ENCODE measurements at places on chromosomes 1 and 21.

DNA sequence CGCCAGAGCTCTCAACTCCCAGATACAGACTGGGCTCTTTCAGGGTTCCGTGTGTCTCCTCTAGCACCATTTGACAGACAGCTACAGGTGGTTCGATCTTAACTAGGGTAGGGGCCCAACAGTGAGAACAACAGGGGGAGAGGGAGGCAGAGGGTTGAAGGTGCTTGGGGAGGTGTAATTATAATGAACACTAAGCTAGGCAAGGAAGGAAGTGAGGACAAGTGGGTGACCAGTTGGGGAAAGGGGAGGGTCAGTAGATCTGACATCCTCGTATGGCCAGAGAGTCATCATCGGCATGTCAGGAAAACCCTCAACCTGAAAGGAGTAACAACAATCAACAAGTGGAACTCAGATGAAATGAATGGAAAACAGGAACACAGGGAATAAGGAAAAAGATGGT is 22.8 kb downstream of the GLIS1 start:
- DNase-seq, result no peak

DNA sequence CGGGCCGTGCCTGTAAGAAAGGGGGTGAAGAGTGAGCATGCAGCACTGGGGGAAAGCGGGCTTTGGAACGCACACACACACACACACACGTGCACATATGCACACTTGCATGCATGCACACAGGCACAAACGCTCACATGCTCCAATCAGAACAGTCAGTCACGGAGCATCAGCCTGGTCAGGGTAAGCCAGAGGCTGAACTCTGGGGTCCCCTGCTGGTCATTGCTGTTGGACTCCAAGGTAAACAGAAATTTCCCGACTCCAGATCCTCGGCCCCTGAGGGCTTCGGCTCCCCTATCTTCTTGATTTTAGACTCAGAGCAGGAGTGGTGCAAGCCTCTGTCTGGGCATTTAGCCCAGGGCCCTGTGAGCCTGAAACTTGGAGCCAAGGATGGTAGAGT is 54.2 kb downstream of the SYT2 start:
- no peak for DNase-seq

DNA sequence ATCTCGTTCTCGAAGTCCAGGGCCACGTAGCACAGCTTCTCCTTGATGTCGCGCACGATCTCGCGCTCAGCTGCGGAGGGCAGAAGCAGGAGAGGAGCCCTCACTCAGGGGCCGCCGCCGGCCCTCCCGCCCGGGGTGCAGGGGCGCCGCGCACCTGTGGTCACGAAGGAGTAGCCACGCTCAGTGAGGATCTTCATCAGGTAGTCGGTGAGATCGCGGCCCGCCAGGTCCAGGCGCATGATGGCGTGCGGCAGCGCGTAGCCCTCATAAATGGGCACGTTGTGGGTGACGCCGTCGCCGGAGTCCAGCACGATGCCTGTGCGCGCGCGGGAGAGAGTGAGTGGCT is 1.8 kb downstream of the ACTA1 start:
- DNase-seq, result no peak

DNA sequence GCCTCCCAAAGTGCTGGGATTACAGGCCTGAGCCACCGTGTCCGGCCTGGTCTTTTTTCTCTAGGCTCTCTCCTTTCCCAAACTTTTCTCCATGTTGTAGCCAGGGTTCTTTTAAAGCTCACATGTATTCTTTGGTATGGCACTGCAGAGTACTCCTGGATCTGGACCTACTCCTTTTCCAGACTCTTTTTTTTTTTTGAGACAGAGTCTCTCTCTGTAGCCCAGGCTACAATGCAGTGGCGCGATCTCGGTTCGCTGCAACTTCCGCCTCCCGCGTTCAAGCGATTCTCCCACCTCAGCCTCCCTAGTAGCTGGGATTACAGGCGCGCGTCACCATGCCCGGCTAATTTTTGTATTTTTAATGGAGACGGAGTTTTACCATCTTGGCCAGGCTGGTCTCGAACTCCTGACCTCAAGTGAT is 602 bp upstream of the MED18 start:
- no peak for DNase-seq

- no peak for DNase-seq
Measured at GRCh38 chr1:105485207-105485606, 1571.3 kb upstream of the PRMT6 start.

DNA sequence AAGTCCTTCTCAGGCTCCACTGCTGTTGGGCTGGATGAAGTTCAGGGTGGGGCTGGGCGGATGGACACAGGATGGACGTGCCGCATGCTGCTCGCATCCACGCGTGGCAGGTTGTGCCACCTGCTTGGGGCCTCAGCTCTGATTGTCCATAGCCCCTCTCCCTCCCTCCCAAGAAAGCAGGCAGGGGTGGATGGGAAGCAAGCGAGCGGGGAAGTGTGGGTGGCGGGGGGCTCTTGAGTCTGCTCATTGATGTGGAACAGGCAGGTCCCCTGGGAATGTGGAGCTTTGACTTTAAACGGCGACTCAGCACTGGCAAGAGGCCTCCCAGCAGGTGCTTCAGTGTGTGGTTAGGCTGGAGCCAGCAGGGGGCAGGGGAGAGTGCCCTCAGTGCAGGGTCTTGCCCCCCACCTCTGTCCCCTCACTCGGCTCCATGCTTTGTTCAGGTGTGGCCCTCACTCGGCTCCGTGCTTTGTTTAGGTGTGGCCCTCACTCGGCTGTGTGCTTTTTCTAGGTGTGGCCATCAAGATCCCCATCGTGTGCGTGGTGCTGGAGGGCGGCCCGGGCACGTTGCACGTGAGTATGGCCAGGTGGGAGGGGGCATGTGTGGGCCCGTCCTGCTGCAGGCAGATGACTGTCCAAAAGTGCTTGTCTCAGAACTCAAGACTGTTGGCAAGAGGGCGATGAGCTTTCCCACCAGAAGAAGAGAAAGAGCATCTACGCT is 23.9 kb downstream of the TRPM2 start:
- DNase-seq, result no peak

- no peak for DNase-seq
Measured at GRCh38 chr1:168260393-168260792, 20.3 kb upstream of the TBX19 start.

- no peak for DNase-seq
Measured at GRCh38 chr1:46761740-46762139, 37.1 kb upstream of the CYP4B1 start.

- DNase-seq, result peak; percentile 86
Measured at GRCh38 chr1:234743791-234744611, 134.0 kb upstream of the IRF2BP2 start.

DNA sequence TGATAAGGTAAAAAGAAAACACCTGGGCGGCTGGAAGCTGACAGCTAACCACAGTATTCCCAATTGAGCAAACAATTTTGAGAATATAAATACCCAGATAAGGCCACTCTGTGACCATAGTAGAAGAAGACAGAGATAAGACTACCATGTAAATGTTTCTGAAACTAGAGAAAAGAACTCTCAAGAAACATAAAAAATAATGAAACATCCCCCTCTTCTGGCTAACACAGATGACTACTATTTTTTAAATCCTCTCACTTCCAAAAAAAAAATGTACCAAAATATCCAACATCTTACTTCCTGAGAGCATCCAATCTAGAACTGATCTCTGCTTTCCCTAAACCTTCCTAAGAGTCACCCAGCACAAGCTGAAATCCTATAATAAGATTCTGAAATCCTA is 125.9 kb downstream of the HFM1 start:
- peak; percentile 15 for DNase-seq

DNA sequence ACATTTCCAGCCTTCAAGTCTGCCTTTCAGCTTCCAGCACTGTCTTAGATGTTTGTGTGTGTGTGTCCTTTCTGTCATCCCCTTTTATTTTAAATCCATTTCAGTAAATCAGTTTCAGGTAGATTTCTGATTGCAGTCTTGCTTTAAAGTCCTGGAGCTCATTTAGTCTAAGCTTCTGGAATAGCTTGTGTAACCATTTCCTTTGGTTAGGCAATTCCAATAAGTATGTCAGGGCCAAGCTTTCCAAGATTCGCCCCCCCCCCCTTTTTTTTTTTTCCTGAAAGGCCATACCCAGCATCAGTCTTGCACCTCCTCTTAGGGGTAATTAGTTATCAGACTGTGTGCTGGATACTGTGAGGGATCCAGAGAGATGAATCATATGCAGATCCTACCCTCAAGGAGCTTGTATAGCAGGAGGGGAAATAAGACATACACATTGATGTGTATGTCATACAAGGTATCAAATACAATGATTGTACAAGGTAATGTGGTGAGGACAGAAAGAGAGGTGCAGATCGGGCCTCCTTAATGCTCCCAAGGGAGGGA is 41.3 kb downstream of the NFYC start:
- DNase-seq, result no peak

DNA sequence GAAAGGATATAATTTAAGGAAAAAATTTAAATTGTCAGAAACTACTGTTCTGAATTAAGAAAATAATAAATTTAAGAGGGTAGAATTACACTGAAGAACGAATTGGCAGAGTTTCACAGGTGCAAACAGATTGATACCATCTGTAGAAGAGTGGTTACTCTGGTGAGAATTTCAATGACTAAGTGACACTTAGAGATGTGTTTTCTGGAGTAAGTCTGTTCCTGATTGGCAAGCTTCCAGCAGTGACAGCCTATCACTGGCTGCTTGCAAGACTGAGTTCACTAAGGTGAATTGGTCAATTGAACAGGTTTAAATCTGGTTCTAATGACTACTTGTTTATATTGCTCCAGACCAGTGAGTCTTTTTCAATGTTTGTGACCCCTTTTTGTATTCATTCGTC is 838.2 kb upstream of the RGS18 start:
- DNase-seq, result no peak

- no peak for DNase-seq
Measured at GRCh38 chr1:84010136-84010535, 11.2 kb upstream of the TTLL7 start.

- DNase-seq, result no peak
Measured at GRCh38 chr1:236980673-236981072, 23.6 kb downstream of the MT1HL1 start.

DNA sequence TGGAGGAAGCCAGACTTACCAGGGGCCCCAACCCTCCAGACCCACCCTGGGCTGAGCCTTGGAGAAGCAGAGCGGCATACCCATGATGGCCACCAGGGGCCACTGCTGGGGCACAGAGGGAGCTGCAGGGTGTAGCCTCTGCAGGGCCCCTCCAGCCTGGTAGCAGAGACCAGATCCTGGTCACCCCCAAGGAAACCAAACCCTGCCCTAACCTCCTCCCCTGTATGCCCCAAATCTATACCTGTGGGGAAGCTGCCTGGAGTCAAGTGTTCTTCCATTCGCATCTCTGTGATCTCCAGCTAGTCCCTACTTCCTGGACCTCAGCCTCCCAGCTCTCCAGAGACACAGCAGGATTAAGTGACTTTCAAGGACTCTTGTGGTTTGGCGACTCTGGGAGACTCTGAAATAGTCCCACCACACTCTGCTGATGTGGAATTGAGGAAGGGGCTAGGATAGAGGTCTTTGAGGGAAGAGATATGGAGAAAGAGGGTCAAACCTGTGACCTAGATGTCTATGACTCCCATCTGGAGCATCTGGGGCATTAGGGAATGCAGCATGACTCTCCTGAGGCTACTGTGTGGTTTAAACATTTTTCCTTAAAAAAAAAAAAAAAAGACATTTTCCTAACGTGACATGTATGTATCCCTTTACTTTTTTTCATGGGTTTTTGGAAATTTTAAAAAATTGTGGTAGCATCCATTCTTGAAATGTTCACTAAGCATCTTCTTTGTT is 119.2 kb upstream of the IPO9 start:
- no peak for DNase-seq

GRCh38 chr1:60281360-60281932 is 207.9 kb upstream of the C1orf87 start:
- peak; percentile 61 for DNase-seq

- DNase-seq, result no peak
Measured at GRCh38 chr21:45356251-45356650, 48.7 kb upstream of the COL18A1 start.

GRCh38 chr1:114435088-114435715 is 75.8 kb downstream of the TRIM33 start:
- no peak for DNase-seq

DNA sequence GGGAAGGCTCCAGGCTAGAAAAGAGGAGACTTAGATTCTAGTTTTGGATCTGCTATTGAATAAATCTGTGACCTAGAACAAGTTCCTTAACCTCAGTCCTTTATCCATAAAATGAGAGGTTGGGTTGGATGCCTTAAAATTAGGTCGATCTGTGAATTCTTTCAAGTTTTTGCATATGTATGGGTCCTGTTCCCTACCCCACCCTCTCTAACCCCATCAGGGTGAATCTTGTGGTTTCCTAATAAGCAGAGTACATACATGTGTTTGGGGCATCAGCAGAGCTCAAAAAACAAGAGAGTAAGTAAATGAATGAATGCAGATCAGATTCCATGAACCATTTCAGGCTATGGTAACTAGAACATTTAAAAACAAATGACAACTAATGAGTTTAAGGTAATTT is 6.2 kb downstream of the SPRR4 start:
- DNase-seq, result no peak

DNA sequence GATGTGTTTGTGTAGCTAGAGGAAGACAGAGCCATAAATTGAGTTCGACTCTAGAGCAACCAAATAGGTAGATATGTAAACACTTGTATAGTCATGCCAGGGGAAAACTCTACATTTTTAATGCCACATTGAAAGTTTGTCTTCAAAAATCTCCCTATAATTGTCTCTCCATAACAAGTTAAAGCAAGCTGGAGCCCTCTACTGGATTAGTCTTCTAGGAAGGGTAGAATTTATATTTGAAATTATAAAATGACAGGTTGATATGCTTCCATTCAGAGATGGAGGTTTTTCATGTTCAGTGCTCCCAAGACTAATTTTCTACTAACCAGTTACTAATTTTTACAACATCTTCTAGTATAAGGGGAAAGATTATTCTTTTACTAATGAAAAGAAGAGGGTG is 13.1 kb upstream of the COL24A1 start:
- no peak for DNase-seq

DNA sequence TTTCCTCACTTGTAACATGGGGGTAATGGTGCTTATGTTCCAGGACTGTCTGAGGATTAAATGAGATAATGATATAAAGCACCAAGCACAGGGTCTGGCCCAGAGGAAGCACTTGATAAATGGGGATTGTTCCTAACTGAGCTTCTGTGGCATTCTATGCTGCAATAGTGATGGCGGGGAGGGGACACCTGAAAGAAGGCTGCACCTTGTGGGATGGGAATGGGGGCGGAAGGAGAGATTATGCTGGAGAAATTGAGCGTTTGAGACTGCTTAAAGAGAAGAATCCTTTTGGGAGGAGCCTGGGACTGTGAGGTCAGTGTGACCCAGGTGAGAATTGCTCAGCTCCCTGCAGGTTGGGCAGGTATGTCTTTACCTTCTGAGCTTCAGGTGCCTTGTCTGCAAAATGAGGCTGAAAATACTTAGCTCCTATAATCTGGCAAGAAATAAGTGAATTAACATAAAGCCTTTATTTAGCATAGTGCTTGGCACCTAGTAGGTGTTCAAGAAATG is 55.9 kb upstream of the CTPS1 start:
- no peak for DNase-seq
